ENCODE measurements at places on chromosomes 7 and 10. TPM values are rescaled to one million over a fixed set of nuclear protein-coding genes. Genes with fewer than 3 reads are reported as not detected.

Gene GARIN1A
- total RNA-seq, result 0.21 TPM

Gene XRCC2
- 14.1 TPM for total RNA-seq

- no peak for DNase-seq
Measured at GRCh38 chr10:93771354-93771753, 13.6 kb downstream of the LGI1 start.

- DNase-seq, result no peak
Measured at GRCh38 chr7:157434701-157435100, 97.9 kb downstream of the DNAJB6 start.

DNA sequence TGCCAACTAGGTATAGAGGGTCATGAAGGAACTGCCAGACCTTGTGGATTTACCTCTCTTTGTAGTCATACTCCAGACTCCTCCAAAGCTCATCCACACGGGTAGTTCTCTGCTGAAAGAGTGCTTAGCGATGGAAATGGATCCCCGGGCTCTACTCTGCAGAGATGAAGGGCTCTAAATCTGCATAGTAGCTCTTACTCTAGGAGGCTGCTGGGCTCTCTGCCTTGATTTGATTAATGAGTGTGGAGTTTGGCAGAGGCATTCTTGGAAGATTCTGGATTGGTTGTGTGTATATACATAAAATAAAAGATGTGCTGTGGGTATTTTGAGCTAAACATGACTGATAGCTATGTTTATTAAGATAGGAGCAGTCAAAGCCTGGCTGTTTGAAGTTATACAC lies 21.3 kb upstream of the CPXM2 start:
- DNase-seq, result no peak

DNA sequence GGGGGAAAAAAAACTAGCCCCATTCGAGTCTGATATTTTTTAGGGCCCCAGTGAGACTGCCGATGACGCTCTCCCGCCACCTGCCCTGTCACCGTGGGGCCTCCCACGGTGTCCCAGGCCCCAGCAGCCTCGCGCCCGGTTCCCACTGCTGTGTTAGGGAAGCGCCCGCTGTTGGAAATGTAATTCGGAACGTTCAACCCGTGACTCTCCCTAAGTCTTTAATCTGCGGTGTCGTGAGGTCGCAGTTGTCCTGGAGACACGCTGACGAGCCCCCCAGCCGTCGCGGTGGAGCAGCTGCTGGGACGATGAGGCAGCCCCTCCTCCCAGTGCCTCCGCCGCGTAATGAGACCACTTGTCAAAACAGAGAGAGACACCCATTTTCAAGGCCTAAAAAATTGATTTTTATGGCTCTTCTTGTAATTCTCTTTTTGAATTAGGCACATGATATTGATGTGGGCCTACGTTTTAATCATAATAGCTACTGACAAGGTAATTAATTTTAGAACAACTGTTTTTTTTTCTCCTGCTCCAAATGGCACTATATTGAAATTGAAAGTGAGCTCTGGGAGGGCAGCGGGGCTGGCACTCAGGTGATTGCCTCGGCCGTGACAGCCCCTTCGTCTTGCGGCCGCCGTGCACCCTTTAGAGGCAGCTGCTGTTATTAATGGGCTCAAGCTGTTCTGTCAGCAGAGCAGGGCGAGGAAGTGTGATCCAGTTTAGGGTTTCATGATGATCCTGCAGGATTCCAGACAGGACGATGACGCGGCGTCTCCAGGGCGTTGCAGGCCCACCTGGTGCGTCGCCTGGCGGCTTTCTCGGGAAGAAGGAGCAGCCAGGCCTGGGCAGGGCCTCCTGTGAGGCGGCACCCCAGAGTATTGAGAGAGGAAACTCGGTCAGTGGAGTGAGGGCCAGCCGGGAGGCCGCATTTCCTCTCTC lies 63.3 kb downstream of the NKX6-2 start:
- no peak for DNase-seq

DNA sequence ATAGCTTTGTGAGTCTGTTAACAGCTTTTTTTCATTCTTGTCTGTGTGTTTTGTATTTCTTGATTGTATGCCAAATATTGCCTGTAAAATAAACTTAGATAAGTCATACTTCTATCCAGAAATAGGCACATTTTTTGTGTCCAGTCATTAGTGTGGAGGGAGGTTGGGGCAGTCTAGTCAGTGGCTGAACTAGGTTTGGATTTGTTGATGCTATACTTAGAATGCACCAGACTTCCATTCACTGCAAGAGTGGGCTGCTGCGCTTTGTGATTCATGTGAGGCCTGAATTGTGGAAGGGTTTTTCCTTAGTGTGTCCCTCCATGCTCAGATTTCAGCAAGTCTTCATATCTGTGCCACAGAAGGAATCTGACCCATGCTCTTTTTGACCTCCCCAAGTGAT lies 50.0 kb downstream of the TRUB1 start:
- DNase-seq, result no peak

DNA sequence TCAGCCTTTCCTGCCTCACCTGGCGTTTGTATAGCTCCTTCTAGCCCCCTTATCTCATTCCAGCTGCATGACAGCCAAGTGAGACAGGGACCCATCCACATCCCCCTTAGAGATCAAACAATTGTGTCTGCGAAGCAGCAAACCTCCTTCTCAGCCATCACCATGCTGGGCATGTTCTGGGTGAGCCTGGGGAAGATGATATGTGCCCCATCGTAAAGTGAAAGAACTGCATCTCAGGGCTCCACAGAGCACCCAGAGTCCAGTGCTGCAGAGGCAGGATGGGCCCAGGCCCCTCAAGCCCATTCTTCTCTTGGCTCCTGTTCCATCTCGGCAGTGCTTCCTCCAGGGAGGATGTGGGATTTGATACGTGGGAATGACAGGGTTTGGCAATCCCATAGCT lies 43.2 kb downstream of the FIGNL1 start:
- no peak for DNase-seq

- no peak for DNase-seq
Measured at GRCh38 chr7:148847815-148848734, 36.0 kb downstream of the EZH2 start.

- no peak for DNase-seq
Measured at GRCh38 chr10:75406462-75407223, 5.1 kb upstream of the ZNF503 start.

- DNase-seq, result no peak
Measured at GRCh38 chr10:44009891-44010632, 361.4 kb upstream of the ZNF32 start.

GRCh38 chr7:30225863-30226613 lies 58.4 kb upstream of the ZNRF2 start:
- no peak for DNase-seq

DNA sequence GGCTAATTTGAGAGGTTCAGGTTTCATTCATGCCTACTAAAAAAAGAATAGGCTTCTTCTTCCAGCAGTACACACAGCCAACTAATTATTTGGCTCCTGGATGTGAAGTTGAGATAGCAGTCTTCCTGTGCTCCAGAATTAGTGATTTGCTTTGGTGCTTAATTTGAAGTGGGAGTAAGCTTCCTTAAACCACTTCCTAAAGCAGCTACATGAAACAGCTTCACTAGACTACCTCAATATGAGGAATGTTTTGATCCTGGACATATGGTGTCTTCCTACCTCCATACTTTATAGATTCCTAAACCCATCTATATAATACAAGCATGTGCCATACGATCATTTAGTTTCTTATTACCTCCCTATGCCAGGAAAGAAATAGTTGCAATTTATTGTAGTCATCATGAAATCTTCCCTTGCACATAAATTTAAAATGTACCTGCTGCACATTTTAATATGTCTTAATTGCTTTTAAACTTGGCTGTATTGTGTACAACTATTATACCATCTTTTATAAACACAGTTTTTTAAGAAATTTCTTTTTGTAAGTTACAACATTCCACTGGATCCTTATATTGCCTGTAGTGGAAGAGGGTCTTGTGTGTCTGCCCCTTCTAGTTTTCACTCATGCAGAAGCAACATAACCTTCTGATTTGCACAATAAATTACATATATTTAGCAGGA lies 8.6 kb downstream of the VIM start:
- DNase-seq, result no peak

DNA sequence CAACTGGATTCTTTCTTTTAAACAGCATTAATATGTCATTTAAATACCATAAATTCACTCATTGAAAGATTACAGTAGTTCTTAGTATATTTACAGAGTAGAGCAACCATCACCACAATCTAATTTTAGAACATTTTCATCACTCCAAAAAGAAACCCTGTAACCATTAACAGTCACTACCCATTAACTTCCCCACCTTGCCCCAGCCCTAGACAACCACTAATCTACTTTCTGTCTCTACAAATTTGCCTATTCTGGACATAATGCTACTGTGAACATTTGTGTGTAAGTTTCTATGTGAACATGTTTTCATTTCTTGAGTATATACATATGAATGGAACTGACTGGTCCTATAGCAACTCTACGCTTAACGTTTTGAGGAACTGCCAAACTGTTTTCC lies 42.4 kb downstream of the P4HA1 start:
- DNase-seq, result no peak

- no peak for DNase-seq
Measured at GRCh38 chr10:12484941-12485805, 135.8 kb downstream of the CAMK1D start.

- DNase-seq, result no peak
Measured at GRCh38 chr7:111784296-111784695, 222.0 kb upstream of the IMMP2L start.

GRCh38 chr10:49029666-49030065 lies 85.7 kb downstream of the VSTM4 start:
- DNase-seq, result no peak

DNA sequence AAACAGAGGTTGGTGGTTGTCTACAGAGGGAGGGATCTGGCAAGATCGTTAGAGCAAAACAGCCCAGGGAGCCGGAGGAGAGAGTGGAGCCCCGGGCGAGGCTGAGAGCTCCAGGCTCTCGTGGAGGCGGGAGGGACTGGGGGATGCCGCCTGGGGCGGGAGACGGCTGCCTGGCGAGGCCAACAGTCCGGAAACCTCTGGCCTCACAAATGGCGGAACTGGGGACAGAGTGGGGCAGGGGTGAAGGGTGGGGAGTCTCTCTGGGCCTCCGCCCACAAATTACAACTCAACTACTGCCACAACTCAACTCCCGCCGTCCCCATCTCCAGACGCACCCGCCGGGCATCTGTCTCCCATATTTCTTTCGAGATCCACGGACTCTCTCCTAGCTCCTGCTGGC lies 47.7 kb downstream of the CLEC2L start:
- DNase-seq, result no peak

GRCh38 chr10:14810969-14811953 lies 26.6 kb downstream of the CDNF start:
- no peak for DNase-seq

GRCh38 chr10:48802611-48803071 lies 118.0 kb downstream of the WDFY4 start:
- DNase-seq, result no peak

DNA sequence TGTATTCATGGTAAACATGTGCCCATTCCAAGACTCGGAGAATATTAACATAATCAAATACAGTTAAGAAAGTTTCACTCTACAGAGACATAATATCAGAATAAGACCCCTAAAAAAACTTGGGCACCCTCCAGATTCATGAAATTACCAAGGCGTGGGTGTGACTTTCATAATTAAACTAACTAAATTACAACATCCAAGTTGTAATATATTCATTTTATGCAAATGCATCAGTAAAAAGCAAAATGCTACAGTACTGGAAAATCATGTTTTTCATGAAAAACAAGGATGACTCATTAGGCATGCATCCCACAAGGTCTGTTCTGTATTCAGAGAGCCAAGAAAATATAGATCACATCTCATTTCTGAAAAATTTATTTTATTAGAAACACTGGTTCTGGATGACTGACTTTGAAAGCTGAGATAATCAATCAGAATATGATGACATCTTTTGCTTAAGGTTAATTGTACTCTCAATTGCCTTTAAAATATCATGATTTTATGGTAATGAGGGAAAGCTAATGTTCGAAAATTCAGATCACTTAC lies 248.8 kb upstream of the SMIM30 start:
- DNase-seq, result no peak

DNA sequence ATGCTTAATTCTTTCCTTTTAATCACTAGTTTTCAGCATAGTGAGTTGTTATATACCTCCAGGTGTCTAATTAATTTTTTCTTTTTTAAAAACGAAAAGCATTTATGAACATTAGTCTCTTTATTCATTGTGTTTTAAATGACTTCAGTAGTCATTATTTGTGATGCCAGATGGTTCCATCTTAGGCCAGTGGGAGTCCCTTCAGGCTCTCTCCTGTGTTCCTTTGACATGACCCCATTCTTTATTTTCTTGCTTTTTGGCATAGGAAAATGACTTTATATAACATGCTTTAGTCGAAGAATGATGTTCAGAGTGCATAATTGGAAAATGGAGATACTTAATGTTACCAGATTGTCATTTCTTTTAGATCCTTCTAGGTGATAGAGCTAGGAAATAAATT lies 24.4 kb downstream of the MKLN1 start:
- DNase-seq, result no peak

DNA sequence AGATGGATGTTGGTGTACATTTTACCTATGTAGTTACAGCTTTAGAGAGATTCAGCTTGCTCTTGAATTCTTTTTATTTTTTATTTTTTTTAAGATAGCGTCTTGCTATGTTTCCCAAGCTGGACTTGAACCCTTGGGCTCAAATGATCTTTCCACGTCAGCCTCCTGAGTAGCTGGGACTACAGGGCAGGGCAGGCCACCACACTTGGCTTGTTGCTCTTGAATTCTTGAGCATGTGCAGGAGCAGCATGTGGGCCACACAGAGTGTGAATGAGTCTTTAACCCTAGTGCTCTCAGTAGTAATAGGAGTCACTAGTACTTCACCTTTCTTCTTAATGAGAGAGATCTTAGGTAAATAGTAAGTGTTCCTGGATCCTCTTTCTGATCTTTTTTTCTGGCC lies 26.7 kb upstream of the CYCS start:
- no peak for DNase-seq

DNA sequence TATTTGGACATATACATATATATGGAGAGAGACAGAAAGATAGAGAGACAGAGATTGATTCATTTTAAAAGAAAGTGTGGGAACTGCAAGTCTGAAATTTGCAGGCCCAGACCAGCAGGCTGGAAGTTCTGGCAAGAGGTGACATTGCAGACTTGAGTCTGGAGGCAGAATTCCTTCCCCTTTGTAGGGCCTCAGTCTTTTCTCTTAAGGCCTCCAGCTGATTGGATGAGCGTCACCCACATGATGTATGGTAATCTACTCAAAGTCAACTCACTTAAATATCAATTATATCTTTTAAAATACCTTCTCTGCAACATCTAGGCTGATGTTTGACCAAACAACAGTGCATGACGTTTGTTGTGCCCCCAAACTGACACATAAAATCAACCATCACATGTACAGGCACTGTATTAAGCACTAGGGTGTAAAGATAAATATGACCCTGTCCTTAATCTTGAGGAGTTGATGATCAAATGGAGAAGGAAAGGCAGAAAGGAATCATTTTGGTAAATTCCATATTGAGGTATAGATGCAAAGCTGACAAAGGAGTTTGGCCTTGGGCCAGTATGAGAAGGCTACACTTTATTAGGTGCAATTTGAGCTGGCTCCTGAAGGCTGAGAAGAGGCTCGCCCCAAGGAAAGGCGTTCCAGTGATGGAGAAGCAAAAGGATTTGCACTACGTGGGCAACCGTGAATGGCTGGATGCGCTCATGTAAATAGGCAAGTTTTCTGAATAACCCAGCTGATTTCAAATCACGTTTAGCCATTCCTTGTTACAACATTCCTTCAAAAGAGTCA lies 52.6 kb downstream of the BPGM start:
- DNase-seq, result no peak

GRCh38 chr7:129227646-129228578 lies 3.1 kb downstream of the AHCYL2 start:
- DNase-seq, result no peak

- DNase-seq, result no peak
Measured at GRCh38 chr7:114062810-114063209, 144.0 kb upstream of the PPP1R3A start.

Measured in SK-MEL-5 (cell line).